Epithelial cell of prostate (primary cell): ENCODE measurements at places on chromosomes 7 and 10.

GRCh38 chr10:80613466-80614170 is 75.9 kb downstream of the SH2D4B start:
- no peak for DNase-seq

GRCh38 chr10:110207805-110208613 is 604 bp downstream of the MXI1 start:
- DNase-seq, result no peak

- no peak for DNase-seq
Observed at GRCh38 chr7:128039544-128039953, 8.3 kb upstream of the LRRC4 start.

DNA sequence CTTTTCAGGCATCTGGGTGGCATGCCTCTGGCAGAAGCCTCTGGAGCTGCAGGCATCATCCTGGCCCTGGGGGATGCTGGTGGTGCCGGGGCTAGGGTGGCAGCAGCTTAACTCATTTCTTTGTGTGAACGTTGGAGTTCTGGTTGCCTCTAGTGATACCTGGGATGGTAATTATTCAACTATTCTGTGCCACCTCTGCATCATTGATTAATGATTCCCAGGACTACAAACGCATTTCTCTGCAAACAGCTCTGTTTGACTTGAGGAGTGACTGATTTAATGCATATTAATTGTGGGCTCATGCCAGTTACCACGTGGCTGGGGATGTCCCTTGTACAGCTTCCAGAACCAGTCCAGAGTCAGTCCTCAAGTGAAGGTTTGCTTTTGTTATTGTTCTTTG is 55.9 kb downstream of the LRRC18 start:
- no peak for DNase-seq

- peak; percentile 62 for DNase-seq
Observed at GRCh38 chr7:70285854-70286253, 687.6 kb downstream of the AUTS2 start.

GRCh38 chr10:96863922-96864543 is 31.9 kb downstream of the LCOR start:
- DNase-seq, result no peak

DNA sequence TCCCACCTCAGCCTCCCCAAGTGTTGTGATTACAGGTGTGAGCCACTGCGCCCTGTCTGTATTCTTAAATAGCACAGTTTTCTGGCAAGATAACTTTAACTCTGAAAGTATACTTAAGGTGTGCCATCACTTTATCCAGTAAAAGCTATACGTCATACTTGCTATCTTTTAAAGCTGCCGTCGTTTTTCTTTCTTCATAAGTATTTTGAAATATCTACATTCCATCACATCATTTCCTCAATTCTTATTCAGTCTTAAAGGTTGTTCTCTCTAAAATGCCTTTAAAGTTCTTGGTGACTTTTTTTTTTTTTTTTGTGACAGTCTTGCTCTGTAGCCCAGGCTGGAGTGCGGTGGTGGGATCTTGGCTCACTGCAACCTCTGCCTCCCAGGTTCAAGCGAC is 34.7 kb downstream of the PTPN12 start:
- no peak for DNase-seq

GRCh38 chr7:2525658-2526630 is 6.4 kb downstream of the LFNG start:
- DNase-seq, result no peak

- no peak for DNase-seq
Observed at GRCh38 chr10:22986771-22987542, 59.1 kb downstream of the ARMC3 start.

GRCh38 chr7:96273716-96274115 is 48.2 kb downstream of the SLC25A13 start:
- no peak for DNase-seq

DNA sequence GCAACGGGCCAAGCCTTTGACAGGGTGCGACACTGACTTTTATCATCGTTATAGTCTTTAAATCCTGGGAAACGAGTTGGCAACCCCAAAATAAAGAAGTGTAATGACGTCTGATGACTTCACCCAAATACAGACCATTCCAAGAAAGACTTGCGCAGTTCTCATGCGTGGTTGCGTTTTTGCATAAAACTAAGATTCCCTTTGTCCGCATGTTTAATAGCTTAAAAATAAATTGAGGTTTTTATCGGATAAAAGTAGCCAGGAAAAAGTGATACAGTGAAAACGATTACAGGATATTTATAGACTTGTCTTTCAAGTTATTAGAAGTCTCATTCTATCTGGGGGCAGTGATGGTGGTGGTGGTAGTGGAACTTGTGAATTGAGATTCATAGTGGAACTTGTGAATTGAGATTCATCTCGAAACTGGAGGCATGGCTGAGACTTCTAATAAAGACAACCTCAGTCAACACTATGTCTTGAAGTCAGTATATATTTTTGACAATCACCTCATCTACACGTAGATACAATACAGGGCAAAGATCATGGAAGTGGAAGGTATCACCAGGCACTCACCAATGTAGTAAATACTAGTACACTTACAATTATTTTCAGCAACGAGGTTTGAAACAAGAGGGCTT is 1.2 kb upstream of the NAMPT start:
- no peak for DNase-seq

DNA sequence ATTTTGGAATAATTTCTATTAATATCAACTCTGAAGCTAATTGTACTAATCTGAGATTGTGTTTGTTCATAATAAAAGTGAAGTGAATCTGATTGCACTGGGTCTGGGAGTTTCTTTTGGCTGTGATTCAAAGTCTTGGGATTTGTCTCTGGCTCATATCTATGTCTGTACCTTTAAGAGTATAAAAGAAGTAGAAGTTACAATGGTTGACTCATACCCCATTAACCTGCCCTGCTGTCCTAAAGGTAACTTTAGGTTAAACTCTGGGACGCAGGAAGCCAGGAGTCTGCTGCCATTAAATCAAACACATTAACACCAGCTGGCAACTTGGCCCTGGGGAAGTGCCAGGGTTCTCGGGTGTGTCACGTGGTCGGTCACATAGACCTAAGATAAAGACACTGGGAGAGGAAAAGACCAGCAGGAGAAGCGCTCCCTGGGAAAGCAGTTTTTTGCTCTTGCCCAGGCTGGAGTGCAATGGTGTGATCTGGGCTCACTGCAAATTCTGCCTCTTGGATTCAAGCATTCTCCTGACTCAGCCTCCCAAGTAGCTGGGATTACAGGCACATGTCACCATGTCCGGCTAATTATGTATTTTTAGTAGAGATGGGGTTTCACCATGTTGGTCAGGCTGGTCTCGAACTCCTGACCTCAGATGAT is 17.8 kb downstream of the SCD start:
- DNase-seq, result peak; percentile 75

- no peak for DNase-seq
Observed at GRCh38 chr10:97163781-97164501, 21.8 kb downstream of the SLIT1 start.

- DNase-seq, result no peak
Observed at GRCh38 chr10:101000127-101000914, 713 bp downstream of the LZTS2 start.

- DNase-seq, result no peak
Observed at GRCh38 chr10:96665306-96665705, 55.0 kb downstream of the PIK3AP1 start.

DNA sequence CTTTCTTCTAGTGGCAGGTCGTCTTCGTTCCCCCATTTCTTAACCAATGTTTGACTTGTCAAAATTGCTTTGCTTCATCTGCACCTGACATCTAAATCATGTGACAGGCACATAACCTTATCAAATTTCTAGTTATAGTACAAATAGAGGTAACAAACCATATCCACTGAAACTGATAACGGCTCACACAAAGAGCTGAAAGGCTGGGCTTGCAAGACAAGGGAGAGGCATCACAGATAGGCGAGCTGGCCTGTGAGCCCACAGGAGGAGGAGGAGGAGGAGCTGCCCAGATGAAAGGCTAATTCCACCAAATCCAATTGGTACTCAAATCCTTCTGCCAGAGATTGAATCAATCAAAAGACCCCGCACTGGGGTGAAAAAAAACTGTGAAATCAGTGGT is 80.2 kb upstream of the NEBL start:
- DNase-seq, result no peak

DNA sequence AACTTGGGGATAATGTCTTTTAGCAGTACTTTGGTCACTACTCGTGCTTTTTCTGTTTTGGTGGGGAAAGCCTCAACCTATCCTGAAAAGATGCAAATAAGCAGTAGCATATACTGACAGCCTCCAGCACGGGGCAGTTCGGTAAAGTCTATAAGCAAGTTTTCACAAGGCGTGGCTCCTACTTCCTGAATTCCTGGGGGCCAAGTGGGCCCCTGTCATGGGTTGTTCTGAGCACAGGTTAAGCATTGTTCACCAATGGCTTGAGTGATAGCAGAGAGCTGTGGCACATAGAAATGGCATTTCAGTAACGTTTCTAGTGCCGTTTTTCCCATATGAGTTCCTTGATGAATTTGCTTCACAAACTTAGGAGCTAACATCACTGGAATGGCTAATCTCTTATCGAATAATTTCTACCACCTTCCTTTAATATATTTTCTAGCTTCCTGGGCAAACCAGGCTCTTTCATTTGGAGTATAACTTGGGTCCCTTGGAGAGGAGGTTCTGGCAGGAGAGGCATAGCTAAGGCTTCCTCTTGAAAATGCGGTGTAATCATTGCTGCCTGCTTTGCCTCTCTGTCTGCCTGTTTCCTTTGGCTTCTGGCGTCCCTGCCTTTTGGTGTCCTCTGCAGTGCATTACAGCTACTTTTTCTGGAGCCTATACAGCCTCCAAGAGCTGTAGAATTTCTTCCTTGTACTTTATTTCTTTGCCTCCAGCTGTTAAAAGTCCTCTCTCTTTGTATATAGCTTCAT is 11.7 kb upstream of the ZNF239 start:
- DNase-seq, result no peak

DNA sequence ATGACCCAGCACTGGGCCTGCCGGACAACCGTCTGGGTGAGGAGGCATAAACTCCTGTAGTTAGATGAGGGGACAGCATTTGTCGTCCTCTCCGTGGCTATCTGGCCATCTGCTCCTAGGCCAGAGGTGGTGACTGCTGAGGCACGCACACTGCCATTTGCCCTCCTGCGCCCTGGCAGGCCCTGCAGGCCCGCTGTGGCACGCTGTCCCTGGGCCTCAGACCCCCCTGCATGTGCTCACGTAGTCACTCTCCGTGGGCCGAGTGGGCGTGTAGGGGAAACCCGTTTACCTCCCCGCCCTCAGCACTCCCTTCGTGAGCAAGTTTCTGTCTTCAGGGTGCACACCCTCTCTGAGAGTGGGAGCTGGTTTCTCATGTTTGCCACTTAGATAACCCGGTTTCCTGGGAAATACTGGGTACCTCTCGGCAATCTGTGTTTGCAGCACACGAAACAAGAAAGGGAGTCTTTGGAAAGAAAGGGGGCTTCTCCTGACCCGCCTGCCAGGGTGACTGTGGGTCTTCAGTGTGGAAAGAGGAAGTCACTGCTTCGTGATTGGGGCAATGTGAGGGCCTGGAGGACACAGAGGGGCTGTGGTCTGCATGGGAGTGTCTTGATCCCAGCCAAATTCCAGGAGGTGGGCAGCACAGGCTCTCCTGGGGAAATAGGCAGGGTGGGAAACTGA is 10.8 kb downstream of the ADAMTS14 start:
- no peak for DNase-seq

DNA sequence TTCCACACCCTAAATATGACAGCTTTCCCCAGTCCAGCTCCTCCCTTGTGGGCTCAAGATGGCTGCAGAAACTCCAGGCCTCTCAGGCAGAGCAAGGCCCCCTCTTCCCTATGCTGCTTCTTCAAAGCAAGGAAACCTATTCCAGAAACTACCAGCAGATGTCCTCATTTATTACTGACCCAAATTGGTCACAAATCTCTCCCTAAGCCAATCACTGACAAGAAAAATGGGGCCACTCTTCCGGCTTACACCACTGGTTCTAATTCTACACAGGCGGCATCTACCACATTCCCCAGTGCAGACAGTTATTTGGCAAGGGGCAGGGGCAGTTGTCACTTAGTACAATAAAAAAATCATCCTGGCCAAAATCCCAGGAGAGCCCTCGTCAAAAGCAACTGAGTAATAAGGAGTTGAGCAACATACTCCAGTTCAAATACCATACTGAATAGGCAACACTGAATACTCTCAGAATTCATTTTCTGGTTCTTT is 150.4 kb downstream of the SFMBT2 start:
- peak; percentile 73 for DNase-seq

- DNase-seq, result no peak
Observed at GRCh38 chr10:60374836-60375235, 14.8 kb downstream of the ANK3 start.

- no peak for DNase-seq
Observed at GRCh38 chr10:43316516-43316915, 49.7 kb upstream of the RASGEF1A start.

GRCh38 chr10:131997366-131998049 is 15.8 kb upstream of the BNIP3 start:
- DNase-seq, result peak; percentile 43

GRCh38 chr7:130909161-130909836 is 175.3 kb upstream of the KLF14 start:
- no peak for DNase-seq

DNA sequence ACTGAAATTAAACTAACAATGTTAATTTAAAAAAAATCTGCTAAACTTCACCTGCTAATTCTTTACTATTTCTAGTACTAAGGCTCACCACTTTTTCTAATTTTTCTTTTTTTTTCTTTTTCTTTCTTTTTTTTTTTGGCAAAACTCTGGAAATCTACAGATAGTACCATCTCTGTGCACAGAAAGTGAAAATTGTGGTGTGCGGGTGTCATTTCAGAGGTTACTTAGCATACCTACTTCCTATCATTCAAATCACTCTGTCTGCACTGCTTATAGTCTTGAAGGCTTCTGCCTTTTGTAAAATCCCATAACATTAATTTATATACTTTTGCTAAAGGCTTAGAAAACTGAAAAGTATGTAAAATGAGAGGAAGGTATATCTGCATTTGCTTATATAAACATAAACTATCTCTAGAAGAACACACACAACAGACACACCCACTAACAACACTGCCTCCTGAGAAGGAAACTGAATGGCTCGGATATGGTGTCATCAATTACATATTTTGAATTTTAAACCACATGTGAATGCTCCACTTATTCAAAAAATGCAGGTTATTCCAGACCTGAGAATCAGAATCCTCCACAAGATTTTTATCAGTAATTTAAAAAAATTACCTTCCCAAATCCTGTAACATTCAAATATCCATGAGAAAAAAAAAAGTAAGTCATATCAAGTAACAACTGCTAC is 229.5 kb downstream of the PARD3 start:
- no peak for DNase-seq

- no peak for DNase-seq
Observed at GRCh38 chr10:43370671-43371215, 693 bp upstream of the FXYD4 start.
